ENCODE measurements at places on chromosomes 12 and 14. TPM values are rescaled to one million over a fixed set of nuclear protein-coding genes. Genes with fewer than 3 reads are reported as not detected.

The CLEC6A gene
- not detected for total RNA-seq

The DYRK4 gene
- total RNA-seq = 17.3 TPM

The GPRC5D gene
- 27.9 TPM for total RNA-seq

The TMEM117 gene
- total RNA-seq = 23.6 TPM

The PMCH gene
- total RNA-seq = not detected

The CLEC4C gene
- not detected for total RNA-seq

The ETFBKMT gene
- 2.3 TPM for total RNA-seq

- DNase-seq = no peak
These were observed 58.6 kb upstream of the PARP11 start for GRCh38 chr12:3931776-3932175.

DNA sequence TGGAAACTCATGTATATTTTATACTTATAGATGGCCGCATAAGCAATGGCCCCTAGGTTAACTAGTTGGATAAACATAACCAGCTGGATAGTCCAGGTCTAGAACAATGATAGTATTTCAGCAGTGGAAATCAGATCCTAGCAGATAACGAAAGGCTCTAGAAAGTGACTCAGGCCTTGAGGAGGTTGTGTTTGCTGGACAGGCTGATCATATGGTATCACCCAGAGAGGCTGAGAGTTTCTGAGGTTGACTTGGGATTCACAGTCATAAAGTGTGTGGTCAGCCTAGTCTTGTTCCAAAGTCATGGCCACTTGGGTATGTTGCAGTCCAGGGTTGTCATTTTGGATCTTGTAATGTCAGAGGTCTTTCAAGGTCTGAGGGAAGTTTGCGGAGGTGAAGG is 16.8 kb downstream of the FLVCR2 start:
- no peak for DNase-seq

- DNase-seq = no peak
These were observed 234.4 kb upstream of the PRKD1 start for GRCh38 chr14:30162066-30162465.

GRCh38 chr12:88520436-88520820 is 59.8 kb downstream of the KITLG start:
- no peak for DNase-seq

DNA sequence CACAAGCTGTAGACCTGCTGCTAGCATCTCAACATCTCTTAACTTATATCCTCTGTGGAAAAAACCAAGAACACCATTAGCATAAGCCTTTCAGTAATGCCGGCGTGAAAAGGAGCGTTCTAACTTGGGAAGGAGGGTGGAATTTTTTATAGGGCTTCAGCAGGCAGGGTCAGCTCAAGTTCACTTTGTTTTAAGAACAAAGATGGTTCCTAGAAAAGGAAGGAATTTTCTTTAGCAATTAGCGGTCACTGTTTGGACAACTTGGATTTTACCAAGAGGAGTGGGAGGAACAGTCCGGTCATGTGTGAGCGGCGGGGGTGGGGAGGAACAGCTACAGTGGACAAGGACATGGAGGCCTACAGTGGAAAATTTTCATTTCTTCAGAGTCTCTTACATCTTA is 35.9 kb downstream of the BBS10 start:
- no peak for DNase-seq

DNA sequence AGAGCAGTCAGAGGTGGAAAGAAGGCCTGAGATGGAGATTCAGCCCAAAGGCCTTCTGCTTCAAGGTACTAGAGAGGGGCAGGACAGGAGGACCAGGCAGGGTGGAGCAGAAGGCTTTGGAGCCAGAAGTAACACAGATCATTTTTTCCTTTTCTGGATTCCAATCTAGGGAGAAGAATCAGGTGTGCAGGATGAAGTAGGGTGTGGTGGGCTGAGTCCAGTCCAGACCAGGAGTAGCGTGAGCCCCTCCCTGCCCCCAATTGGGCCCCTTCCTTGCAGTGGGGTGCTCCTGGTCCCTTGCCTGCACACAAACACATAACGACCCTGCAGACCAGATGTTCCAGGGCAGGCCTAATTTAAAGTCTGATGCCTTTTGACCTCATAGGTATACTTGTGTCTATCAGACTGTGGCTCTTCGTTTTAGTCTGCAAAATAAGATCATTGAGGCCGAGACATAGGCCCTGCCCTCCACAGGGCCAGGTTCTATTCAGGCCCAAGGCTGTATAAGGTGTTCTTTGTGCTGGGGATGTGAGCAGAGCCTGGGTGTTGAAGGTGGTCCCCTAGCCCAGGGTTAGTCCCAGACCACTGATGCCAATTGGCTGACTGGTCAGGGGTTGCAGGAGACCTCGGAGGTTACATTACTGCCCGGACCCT is 1.0 kb upstream of the NYNRIN start:
- DNase-seq = no peak

GRCh38 chr14:105161309-105161708 is 7.3 kb downstream of the JAG2 start:
- DNase-seq = no peak

GRCh38 chr12:75390156-75390898 is 562 bp upstream of the GLIPR1L2 start:
- no peak for DNase-seq

- no peak for DNase-seq
These were observed 71.7 kb upstream of the CPSF6 start for GRCh38 chr12:69167648-69168165.

DNA sequence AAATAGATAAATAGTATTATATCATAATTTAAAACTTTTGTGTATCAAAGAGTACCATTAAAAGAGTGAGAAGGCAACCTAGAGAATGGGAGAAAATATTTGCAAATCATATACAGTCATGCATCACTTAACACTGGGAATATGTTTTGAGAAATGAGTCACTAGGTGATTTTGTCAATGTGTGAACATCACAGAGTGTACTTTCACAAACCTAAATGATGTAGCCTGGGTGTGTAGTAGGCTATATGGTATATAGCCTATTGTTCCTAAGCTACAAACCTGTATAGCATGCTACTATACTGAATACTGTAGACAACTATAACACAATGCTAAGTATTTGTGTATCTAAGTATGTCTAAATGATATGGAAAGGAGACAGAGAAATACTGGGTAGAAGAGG is 48.0 kb upstream of the ARID2 start:
- no peak for DNase-seq

- DNase-seq = no peak
These were observed 84.0 kb downstream of the DCAF5 start for GRCh38 chr14:69068744-69069421.

- DNase-seq = no peak
These were observed 227.9 kb downstream of the KTN1 start for GRCh38 chr14:55807881-55808379.

- DNase-seq = no peak
These were observed 762.9 kb downstream of the C12orf50 start for GRCh38 chr12:87266305-87266704.

- no peak for DNase-seq
These were observed 41.2 kb downstream of the DIO3 start for GRCh38 chr14:101602466-101602840.

GRCh38 chr12:132747395-132747794 is 14.2 kb downstream of the ANKLE2 start:
- DNase-seq = no peak

GRCh38 chr12:119512772-119513497 is 80.6 kb upstream of the TMEM233 start:
- DNase-seq = no peak

DNA sequence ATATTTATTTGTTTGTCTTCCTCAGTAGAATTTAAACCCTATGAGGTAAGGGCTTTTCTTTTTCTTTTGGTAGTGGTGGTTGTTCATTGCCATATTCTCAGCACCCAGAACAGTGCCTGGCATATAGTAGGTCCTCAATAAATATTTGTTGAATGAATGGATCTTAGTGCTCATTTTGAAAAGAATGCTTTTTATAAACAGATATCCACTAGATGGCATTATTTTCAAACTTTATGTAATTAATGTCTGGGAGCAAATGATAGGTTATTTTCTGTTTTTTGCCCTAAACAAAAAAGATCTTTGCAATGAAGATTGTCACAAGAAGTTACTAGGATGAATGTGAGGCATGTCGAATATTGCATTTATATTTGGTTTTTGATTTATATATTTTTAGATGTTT is 64.1 kb downstream of the RAD51B start:
- no peak for DNase-seq

- DNase-seq = peak; percentile 17
These were observed 111.0 kb downstream of the BICD1 start for GRCh38 chr12:32217354-32218310.

DNA sequence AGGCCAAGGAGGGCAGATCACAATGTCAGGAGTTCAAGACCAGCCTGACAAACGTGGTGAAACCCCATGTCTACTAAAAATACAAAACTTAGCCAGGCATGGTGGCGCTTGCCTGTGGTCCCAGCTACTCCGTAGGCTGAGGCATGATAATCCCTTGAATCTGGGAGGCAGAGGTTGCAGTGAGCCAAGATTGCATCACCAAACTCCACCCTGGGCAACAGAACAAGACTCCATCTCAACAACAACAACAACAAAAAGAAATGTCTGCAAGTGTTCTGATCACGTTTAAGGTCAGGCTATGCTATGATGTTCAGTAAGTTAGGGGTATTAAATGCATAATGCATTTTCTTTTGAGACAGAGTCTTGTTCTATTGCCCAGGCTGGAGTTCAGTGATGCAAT is 6.7 kb upstream of the PLD4 start:
- DNase-seq = no peak

DNA sequence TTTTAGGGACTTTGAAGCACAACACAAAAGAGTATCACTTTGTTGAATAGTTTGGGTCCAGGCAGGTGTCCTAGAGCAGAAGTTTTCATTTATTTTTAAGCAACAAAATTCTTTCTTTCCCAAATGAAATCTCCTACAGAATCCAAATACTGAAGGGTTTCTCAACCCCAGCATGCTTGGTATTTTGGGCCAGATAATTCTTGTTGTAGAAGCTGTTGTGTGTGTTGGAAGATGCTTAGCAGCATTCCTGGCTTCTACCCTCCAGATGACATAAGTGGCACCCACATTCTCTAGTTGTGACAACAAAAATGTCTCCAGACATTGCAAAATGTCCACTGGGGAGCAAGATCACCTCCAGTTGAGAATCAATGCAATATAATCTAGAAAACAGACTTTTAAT is 97.8 kb downstream of the PRKCH start:
- DNase-seq = no peak

- no peak for DNase-seq
These were observed 53.3 kb upstream of the CERS5 start for GRCh38 chr12:50220363-50220995.

DNA sequence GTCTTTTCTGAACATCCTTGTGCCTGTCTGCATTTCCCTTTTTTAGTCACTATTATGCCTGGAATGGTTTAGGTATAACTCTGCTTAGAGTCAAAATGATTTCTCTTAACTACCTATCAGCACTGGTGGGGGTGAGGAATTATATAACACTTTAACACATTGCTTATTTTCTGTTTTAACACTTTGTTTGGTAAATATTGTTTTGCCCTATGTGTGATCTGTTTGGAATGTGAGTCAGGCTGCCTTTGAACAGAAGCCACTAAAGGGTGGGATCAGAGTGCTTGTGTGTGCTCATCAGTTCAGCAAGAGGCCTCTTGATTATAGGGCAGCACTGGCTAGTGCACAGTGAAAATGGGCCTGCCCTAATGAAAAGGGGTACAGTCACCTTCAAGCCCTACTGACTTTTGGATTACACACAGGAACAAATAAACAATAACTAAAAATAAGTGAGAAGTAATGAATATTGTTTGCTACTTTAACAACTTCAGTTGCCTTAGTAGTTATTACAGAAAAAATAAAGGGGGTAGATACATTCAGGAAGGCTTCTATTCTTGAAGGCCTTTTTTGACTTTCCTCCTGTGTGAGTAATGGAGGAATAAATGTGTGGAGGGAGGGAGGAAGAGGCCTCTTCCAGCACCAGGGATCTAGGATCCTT is 23.2 kb downstream of the NGDN start:
- DNase-seq = no peak
